ENCODE measurements at places on chromosomes 5 and 9.
A peak's percentile ranks its signal among the peaks of the same experiment; 100 is the strongest.

DNA sequence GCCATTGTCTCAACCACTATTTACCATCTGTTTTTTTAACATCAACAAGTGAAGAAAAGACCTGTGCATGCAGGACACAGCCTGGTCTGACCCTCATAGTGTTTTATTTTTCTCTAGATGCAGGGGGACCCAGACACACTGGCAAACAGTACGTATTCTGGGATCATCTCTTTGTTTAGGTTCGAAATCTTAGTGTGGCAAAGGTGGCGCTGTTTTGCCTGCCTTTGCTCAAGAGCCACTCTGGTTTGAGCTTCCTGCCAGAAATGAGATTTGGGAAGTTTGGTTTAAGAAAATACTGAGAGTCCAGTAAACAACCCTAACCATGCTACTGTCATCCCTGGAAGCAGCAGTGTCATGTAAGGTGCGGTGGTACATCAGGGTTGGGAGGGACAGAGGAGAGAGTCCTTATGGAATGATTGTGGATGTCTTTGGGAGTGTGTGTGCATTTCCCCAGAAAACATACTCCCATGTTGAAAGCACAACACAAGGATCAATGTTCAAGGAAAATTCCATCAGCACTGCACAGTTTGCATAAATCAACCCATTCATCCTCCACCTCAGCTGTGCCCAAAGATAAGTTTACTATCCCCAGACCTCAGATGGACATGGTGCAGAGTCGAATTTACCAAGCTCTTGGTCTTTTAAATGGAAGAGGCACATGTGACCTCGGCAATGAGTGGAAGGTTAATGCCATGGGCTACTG, 34.0 kb upstream of the FLT4 start:
- peak overlapping the region; percentile 79 for H3K27ac ChIP-seq
- peaks cover 3% of the 10 kb centered on the region for H3K36me3 ChIP-seq
- H3K4me1 ChIP-seq = peaks cover 4% of the 10 kb centered on the region
- peaks cover 44% of the 10 kb centered on the region for H3K27me3 ChIP-seq
- no peak for DNase-seq

DNA sequence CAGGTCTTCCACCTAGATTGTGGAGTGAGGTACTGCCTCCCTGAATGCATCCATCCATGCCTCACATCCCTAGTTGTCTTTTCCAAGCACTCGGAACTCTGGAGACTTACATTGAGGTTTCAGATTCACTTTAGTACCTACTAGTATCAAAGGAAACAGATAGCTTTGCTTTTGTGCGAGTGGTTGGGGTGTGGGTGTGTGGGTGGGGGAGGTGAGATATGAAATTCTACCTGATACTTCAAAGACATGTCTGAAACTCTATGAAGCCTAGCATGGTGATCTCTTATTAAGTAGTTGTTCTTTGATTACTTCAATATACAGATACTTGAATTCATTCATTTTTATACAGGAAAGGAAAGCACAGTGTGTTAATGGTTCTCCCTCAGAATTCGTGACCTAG, 64.4 kb downstream of the MCCC2 start:
- no peak for DNase-seq
- H3K36me3 ChIP-seq = peaks cover 17% of the 10 kb centered on the region
- H3K4me3 ChIP-seq = no peak overlapping the region
- H3K27ac ChIP-seq = peak overlapping the region; percentile 29
- H3K27me3 ChIP-seq = no peaks in the 10 kb centered on the region
- H3K4me1 ChIP-seq = peaks cover 5% of the 10 kb centered on the region

DNA sequence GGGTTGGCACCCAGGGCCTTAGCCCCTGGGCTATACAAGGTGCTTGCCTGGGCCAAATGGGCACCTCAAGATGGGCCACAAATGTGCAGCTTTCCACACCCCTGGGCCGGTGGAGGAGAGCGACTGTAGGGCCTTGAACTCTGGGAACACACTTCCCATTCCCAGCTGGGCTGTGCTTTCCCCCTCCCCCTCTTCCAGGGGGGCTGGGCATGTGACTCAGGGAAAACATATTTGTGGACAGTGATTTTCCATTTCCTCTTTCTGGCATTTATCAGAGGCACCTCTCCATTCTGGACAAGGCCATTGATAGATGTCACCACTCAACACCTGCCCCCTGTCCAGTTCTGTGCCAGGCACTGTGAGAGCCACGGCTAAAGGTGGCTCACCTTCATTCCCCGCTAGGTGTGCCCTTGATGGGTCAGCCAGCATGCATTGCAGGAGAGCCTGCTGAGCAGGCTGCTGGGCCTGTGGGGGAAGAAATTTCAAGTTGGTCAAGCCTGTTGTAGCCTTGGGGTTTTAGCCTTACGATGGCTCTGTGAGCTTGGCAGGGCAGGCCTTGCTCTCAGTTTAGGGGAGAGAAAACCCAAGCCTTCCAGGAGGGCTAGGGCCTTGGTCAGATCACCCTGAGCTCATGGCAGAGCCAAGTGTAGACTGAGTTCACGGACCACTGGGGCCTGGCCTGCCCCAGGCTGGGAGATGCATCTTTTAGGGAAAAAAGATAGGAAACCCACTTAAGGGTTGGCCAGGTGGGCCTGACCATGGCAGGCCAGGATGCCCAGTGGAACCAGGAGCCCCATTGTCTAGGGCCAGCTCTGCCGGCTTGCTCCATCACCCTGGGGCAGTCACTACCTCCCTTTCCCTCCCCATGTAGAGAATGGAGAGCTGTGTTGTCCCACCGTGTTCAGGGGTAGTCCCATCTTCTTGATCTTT, 113.9 kb downstream of the DAB2IP start:
- peaks cover 2% of the 10 kb centered on the region for H3K4me1 ChIP-seq
- no peak overlapping the region for H3K4me3 ChIP-seq
- no peak overlapping the region for H3K27ac ChIP-seq
- H3K27me3 ChIP-seq = peaks cover 22% of the 10 kb centered on the region

DNA sequence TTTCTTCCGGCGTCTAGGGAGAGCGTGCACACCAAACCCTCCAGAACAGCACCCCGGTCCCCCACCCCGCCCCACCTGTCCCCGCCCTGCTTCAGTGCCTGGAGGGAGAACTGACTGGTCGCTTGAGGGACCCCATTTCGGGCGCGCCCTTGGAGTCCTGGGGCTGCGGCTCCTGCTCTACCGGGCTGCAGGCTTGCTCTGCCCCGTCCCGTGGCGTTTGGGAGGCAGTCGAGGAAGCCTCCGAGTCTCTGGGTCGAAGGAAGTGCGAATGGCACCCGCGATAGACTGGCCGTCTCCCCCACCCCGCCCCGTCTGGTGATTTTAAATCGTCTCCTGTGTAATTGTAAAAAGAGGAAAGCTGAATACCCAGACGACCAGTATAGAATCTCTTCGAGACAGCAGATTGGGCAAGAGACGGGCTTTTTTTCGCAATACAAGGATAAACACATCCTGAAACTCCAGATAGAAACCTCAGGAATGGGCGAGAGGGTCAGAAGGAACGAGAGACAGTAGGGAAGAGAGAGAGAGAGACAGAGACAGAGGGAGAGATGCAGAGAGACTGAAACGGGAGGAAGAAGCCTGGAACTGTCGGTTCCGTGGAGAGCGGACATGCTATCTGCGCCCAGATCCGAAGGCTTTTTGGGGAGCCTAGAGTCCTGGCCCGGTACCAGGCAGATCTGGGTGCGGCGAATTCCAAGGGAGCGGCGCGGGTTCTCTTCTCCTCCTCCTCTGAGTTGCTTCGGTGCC, 9.9 kb downstream of the PRDM6 start:
- no peak for DNase-seq
- H3K4me3 ChIP-seq = peak overlapping the region; percentile 26
- peaks cover 9% of the 10 kb centered on the region for H3K4me1 ChIP-seq
- H3K27me3 ChIP-seq = peaks cover 68% of the 10 kb centered on the region
- H3K36me3 ChIP-seq = peaks cover 6% of the 10 kb centered on the region

DNA sequence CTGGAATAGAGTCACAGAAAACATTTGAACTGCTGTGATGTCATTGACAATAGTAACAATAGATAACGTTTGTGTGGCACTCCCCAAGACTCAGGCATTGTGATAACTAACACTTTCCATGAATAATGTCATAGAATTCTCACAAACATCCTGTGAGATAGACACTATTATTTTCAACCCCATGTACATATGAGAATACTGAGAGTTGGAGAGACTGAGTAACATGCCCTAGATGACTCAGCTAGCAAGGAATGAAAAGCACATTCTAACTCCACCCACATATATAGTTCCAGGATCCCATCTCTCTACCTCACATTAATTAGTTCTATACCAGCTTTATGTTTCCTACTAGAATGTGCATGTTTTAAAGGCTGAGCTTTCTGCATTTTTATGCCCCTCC, 71.4 kb downstream of the ASTN2 start:
- no peak overlapping the region for H3K27ac ChIP-seq
- no peak for DNase-seq
- no peaks in the 10 kb centered on the region for H3K27me3 ChIP-seq

DNA sequence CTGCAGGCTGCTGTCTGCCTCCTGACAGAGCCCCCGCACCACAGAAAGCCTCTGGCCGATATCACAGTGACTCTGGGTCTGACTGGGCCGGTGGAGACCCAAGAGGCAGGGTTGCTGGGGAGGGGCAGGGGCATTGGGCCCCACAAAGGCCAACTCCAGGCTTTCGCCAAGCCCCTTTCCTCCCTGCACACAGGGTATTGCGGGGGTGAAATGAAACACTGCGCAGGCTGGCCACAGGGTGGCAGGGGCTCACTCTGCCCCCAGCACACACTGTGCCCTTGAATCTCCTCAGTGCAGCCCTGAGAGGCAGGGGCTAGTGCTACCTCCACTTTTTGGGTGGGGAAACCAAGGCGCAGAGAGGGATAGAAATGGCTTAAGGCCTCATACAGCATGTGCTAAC, 44.6 kb downstream of the BARX1 start:
- no peak overlapping the region for H3K27ac ChIP-seq
- peaks cover 26% of the 10 kb centered on the region for H3K27me3 ChIP-seq
- no peak for DNase-seq
- no peaks in the 10 kb centered on the region for H3K36me3 ChIP-seq
- H3K4me3 ChIP-seq = no peak overlapping the region
- peaks cover 2% of the 10 kb centered on the region for H3K4me1 ChIP-seq

- no peaks in the 10 kb centered on the region for H3K27me3 ChIP-seq
- H3K4me3 ChIP-seq = no peak overlapping the region
- H3K27ac ChIP-seq = no peak overlapping the region
- no peak for DNase-seq
- H3K4me1 ChIP-seq = no peaks in the 10 kb centered on the region
Observed at GRCh38 chr5:135013445-135013844, 20.6 kb downstream of the PITX1 start.

GRCh38 chr9:129774791-129775447, 22.1 kb upstream of the PTGES start:
- no peak overlapping the region for H3K27ac ChIP-seq
- peaks cover 3% of the 10 kb centered on the region for H3K36me3 ChIP-seq
- no peak overlapping the region for H3K4me3 ChIP-seq

All from T-helper 17 cell (primary cell).